ENCODE measurements at places on chromosomes 2 and 18.

- no peak for DNase-seq
These were observed 247.6 kb downstream of the RDH14 start for GRCh38 chr2:18312818-18313217.

DNA sequence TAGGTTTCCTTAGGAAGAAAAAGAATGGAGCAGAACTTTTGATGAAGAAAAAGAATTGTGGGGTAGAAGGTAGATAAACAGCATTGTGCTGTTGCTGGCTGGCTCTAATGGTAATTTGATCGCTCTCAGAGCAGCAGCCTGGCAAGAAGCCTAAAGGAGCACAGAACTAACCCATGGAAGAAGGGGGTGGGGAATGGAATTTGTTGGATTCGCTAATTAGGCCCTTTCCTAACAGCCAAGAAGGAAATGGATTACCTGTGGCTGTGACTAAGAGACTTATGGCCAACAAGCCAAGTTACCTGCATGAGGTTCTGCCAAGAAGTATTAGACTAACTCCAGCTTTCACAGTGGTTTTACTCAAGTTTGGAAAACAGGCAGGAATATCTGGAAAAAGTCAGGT, 210.6 kb downstream of the IKZF2 start:
- no peak for DNase-seq

GRCh38 chr18:43420950-43421349, 143.7 kb upstream of the SYT4 start:
- DNase-seq: no peak

GRCh38 chr18:70256994-70257393, 31.9 kb upstream of the SOCS6 start:
- no peak for DNase-seq

Measured in GF-D8 (cell line).